BE2C (cell line): ENCODE measurements at places on chromosomes 7 and 10.

DNA sequence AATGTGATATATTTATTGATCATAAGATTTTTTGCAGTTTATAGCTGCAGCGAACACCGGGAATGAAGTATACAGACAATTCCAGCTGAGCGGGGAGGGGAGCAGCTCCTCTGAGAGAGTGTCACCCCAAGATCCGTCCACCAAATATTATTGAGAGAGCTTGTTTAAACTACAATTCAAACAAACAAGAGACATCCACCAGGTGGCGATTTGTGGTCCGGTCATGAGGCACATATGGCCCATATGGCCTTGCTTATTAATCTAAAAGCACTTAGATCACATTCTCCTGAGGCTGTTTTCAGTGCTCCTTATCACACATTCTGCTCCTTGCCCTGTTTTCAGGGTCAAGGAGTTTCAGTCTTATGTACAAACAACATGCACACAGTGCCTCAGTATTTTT is 83.1 kb downstream of the THSD7A start:
- DNase-seq = peak; percentile 51

DNA sequence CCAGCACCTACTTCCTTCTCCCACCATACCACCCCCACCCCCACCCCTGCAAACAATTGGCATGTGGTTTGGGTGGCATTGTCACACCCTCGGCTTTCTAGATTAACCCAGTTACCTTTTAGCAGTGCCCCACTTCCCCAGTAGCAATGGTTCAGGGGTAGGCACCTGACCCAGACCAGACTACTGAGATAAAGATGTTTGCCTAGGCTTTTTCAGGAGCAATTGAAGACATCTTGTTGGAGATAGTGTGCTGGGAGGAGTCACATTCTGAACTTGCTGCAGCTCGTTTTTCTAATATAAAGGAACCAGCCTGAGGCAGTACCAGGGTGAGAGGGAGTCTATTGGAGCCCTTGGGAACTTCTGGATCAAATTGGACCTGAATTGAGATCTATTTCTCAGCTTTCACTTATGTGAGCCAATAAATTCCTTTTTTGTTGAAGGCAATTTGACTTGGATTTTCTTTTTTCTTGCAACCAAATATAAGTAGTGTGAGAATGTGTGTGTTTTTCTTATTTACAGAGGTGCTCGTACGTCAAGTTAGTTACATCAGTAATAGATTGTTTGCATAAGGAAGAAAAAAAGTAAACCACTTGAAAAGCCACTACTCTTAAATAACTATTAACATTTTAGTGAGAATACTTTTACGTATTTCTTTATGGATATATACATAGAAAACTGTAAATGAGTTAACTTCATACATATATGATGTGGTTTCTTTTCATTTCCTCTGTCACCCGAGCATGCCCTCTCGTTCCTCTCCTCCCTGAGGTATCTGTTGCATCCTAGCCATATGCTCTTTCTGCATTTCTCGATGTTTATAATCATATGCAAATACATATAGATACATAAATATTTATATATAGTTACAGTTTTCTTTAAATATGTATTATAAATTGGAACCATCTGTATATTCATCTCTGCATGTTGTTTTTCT is 38.0 kb downstream of the RAB18 start:
- DNase-seq = no peak

DNA sequence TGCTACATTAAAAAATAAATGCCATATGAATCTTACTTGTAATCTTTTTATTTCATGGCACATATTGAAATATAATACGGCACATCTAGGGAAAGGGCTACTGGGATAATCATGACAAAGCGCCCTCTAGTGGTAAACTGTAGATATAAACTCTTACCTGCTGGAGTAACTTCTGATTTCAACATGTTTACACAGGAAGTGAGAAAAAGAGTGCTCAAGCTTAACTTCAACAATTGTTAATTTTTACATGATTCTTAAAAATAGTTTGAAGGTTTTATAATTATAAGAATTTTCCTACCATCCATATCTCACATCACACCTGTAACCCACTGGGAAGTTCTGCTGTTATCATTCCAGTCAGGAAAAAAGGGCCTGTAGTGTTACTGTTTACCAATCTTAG is 2.0 kb upstream of the HEPACAM2 start:
- peak; percentile 12 for DNase-seq

- no peak for DNase-seq
These were observed 72.6 kb downstream of the JAZF1 start for GRCh38 chr7:28107960-28108359.

- DNase-seq = peak; percentile 35
These were observed 243.6 kb downstream of the TWIST1 start for GRCh38 chr7:18873734-18874336.

- DNase-seq = no peak
These were observed 36.4 kb downstream of the GDI2 start for GRCh38 chr10:5776881-5777197.

- DNase-seq = no peak
These were observed 112.2 kb upstream of the HGF start for GRCh38 chr7:81882086-81882485.

DNA sequence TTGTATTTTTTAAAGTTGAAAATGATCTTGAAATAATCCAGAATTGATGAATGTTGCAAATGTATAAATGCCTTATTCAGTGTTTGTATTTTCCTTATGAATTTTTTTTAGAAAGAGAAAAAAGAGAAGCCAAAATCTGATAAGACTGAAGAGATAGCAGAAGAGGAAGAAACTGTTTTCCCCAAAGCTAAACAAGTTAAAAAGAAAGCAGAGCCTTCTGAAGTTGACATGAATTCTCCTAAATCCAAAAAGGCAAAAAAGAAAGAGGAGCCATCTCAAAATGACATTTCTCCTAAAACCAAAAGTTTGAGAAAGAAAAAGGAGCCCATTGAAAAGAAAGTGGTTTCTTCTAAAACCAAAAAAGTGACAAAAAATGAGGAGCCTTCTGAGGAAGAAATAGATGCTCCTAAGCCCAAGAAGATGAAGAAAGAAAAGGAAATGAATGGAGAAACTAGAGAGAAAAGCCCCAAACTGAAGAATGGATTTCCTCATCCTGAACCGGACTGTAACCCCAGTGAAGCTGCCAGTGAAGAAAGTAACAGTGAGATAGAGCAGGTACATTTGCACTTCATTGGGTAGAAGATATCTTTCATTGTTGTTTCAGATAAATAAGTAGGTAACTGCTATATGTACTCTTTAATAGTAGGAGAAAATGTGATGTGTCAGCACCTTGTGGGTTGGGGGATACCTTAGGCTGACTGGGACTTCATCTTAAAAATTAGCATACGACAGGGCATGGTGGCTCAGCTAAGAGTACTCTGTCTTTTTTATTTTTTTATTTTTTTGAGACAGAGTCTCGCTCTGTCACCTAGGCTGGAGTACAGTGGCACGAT is 3.9 kb downstream of the DDX21 start:
- DNase-seq = no peak

GRCh38 chr10:103451091-103451813 is 918 bp downstream of the CALHM2 start:
- DNase-seq = peak; percentile 81

- DNase-seq = no peak
These were observed 79.5 kb downstream of the SGMS1 start for GRCh38 chr10:50544095-50544856.

- DNase-seq = no peak
These were observed 111.6 kb downstream of the ATE1 start for GRCh38 chr10:121816197-121816596.

- DNase-seq = no peak
These were observed 46.3 kb upstream of the PIK3CG start for GRCh38 chr7:106818736-106819135.

DNA sequence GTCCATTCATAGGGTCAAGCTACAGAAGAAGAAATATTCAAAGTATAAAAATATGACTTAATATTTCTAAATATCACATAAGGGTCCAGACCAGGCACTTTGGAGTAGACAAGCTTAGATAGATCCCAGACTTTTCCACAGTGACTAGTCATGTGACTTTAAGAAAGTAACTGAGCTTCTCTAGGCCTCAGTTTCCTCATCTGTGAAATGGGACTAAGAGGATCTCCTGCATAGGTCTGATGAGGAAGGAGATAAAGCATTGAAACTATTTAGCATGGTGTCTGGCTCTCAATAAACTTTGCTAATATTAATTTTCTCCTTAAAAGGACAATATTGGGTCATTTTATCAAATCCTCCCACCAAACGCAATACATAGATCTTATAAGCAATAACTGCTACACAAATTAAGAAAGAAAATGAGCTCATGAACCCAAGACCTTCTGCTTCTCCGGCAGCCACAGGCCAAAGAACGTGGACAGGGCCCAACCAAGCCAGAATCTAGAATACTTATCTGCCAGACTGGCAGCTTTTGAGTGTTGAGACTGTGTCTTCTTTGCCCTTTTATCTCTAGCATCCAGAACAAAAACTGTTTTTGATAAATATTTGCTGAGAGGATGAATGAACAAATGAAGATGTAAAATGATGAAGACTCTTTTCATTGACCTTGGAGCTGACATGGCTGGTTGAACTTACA is 1.6 kb upstream of the TARP start:
- no peak for DNase-seq
